ENCODE measurements at places on chromosomes 3 and 15. TPM values are rescaled to one million over a fixed set of nuclear protein-coding genes. Genes with fewer than 3 reads are reported as not detected.

Gene CTNNB1
- total RNA-seq = 546 TPM

Gene CSPG5
- 1.3 TPM for total RNA-seq

Gene PP2D1
- not detected for total RNA-seq

- no peak overlapping the region for H3K4me3 ChIP-seq
- H3K27me3 ChIP-seq = no peaks in the 10 kb centered on the region
- H3K27ac ChIP-seq = no peak overlapping the region
- no peak for DNase-seq
- no peaks in the 10 kb centered on the region for H3K4me1 ChIP-seq
Measured at GRCh38 chr3:15391007-15391406, 36.3 kb downstream of the METTL6 start.

DNA sequence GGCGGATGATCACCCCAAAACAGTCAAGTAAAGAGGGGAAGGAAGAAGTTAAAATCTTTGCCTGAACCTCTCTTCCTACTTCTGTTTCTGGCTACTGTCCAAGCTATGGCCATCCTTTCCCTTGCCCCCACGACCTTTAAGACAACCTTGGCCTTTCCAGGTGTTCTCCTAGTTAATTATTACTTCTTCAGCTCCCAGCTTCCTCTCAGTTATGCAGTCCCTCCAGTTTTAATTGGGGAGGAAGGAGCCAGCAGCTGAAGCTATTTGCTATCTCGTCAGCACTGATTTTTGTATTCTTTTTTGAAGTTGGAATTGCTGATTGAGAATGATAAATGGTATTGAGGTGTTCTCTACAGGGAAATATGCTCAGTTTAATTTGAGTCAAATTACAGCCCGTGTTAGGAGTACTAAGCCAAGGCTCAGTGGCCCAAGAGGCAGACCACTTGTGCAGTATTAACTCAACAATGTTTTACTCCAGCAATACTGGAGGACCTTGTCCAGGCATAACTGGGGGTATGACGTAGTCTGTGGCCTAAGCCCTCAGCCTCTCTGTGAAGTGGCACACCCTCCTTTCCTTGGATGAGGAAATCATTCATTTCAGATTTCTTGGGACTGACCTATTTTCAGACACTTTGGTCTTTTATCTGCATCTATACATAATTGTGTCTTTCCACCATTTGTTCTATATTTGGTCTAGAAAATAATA is 336.9 kb downstream of the SLC9A9 start:
- no peaks in the 10 kb centered on the region for H3K27me3 ChIP-seq
- no peaks in the 10 kb centered on the region for H3K4me1 ChIP-seq
- H3K36me3 ChIP-seq = no peaks in the 10 kb centered on the region
- no peak overlapping the region for H3K4me3 ChIP-seq
- DNase-seq = no peak
- no peak overlapping the region for H3K27ac ChIP-seq

Data from Peyer's patch (tissue), 4 donors.